ENCODE measurements at places on chromosomes 6 and 20.

- no peak for DNase-seq
Measured at GRCh38 chr6:4319981-4320683, 184.8 kb upstream of the ECI2 start.

DNA sequence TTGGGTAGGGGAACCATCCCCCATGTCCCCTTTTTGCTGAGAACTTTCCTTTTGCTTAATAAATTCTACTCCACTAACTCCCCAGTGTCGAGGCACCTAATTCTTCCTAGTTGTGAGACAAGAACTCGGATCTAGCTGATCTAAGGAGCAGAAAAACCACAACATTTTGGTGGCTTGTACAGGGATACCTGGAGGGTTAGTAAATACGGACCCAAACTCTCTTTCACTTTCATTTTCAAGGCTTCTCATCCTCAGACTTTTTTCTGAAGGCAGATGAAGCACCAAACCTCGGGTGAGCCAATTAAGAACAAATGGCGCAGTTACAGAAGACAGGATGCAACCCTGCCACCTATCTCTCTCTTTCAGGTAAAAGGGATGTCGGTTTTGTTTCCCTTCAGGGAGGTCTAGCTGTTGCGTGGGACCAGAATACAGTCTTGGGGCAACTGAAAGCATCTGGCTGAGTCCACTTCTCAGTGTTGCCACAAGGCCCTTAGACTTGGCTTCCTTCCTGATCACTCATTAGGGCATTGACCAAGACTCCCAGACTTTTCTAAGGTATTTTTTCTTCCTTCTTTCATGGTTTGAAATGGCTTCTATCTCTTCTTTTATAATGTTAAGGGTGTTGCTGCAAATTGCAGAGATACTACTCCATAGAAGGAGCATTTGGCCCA lies 11.1 kb upstream of the HTR1B start:
- no peak for DNase-seq

GRCh38 chr20:53253668-53254067 lies 281.5 kb downstream of the TSHZ2 start:
- no peak for DNase-seq

- no peak for DNase-seq
Measured at GRCh38 chr6:149393002-149393679, 6.9 kb upstream of the SUMO4 start.

GRCh38 chr20:19137641-19138040 lies 74.8 kb upstream of the SLC24A3 start:
- no peak for DNase-seq

GRCh38 chr20:17665756-17666155 lies 16.3 kb downstream of the RRBP1 start:
- DNase-seq, result no peak

DNA sequence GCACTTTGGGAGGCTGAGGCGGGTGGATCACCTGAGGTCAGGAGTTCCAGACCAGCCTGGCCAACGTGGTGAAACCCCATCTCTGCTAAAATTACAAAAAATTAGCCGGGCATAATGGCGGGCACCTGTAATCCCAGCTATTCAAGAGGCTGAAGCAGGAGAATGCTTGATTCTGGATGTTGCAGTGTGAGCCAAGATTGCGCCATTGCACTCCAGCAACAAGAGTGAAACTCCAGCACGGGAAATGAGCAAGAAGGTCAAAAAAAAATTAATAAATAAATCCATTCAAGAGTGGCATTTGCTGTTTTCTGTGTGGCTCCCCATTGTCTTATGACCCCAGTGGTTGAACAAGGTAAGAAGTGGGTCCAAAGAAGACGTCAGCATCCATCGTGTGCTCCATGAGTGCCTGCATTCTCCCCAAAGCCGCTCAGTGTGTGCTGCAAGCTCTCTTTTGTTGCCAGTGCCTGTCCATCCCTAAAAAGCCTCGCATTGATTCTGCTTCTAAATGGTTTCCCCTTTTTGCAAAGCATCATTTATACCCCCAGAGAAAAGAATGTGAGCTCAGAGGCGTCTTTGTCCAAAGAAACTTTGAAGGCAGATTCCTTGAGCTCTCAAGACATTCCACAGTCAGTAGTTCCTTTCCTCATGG lies 38.8 kb upstream of the MAP3K4 start:
- DNase-seq, result no peak

DNA sequence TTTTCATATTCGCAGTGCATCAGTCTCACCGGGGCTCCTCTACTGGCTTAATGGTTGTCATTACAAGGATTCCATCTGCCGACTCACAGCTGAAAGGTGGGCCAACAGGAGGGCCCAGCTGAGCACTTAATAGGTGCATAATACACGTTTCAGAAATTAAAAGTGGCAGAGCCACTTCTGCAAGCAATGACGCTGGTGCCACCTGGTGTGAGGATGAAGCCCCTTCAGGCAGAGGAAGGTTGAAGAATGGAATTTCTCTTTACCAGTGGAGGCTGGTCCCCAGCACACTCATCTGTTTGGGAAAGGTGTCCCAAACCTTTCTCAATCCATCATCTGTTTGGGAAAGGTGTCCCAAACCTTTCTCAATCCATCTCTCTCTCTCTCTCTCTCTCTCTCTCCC lies 8.2 kb upstream of the STMND1 start:
- DNase-seq, result no peak

DNA sequence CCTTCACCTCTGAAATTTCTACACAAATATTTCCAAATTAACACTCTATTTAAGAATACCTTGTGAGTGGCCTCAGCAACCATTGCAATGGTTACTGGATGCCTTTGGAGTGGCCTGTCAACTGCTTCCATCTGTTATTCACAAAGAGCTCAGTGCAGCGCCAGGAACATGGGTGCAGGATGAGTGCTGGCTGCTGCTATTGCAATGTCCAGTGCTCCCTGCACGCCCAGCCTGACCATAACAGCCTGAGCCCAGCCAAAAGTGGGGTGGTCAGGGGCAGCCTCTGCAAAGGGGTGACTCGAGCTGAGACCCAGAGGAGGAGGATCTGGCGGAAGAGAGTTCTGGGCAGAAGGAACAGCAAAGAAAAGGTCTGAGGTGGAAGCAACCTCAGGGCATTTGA lies 18.4 kb downstream of the CASS4 start:
- no peak for DNase-seq

GRCh38 chr6:150745896-150746295 lies 119.6 kb upstream of the MTHFD1L start:
- DNase-seq, result no peak

- DNase-seq, result no peak
Measured at GRCh38 chr20:41087325-41087685, 50.0 kb upstream of the PLCG1 start.

- no peak for DNase-seq
Measured at GRCh38 chr20:24734139-24734538, 214.9 kb upstream of the CST7 start.

DNA sequence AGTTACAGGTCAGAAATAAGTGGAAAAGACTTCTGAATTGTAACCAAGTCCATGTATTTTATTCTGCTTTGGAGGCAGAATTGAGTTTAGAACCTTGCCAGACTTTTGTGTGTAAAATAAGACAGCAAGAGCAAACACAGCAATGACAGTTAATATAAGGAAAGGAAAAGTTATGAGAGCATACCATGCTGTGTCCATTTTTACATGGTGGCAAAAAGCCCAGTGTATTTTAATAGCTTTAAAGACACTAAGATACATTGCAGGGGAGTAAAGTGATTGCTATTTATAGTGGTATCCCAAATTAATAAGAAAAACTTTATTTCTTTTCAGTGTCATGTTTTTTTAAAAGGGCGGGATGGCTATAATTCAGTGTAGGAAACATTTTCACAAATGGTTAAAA lies 45.2 kb downstream of the CDC5L start:
- no peak for DNase-seq

GRCh38 chr6:15504581-15505350 lies 158.1 kb downstream of the DTNBP1 start:
- DNase-seq, result no peak

- no peak for DNase-seq
Measured at GRCh38 chr20:58109918-58110635, 118.4 kb downstream of the ANKRD60 start.

GRCh38 chr20:42945234-42945994 lies 244.3 kb downstream of the PTPRT start:
- no peak for DNase-seq

- DNase-seq, result no peak
Measured at GRCh38 chr20:62050166-62051120, 15.2 kb downstream of the TAF4 start.

- DNase-seq, result no peak
Measured at GRCh38 chr6:134182528-134182927, 130.1 kb upstream of the SLC2A12 start.

DNA sequence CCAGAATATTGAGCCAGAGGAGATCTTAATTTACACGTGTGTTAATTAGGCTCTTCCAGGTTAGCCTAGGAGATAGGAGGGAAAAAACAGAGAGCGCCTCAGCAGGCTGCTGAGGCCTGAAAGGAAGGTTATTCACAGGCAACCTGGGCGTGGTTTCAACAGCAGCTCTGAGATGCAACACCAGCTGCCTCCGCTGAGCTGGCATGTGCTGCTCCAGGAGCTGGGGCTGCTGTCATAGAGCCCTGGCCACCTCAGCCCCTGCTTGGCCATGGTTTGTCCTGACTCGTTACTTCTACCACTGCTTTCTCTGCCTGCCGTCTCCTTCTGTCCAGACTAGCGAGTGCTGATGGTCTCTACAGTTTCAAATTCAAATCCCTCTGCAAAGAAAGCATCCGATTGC lies 32.4 kb upstream of the RPP40 start:
- DNase-seq, result no peak
